ENCODE measurements at places on chromosomes 16 and 17.
A peak's percentile ranks its signal among the peaks of the same experiment; 100 is the strongest.

DNA sequence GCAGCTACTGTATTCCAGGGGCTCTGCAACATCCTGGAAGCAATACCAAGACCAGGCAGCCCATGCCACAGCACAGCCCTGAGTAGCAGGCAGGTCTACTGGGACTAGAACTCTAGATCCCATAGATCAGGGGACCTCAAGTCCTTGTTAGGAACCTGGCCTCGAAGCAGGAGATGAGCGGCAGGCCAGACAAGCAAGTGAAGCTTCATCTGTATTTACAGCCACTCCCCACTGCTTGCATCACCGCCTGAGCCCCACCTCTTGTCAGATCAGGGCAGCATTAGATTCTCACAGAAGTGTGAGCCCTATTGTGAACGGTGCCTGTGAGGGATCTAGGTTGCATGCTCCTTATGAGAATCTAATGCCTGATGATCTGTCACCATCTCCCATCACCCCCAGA is 295.7 kb upstream of the TNRC6C start:
- no peak overlapping the region for H3K27ac ChIP-seq
- H3K4me1 ChIP-seq = no peaks in the 10 kb centered on the region
- H3K4me3 ChIP-seq = no peak overlapping the region

DNA sequence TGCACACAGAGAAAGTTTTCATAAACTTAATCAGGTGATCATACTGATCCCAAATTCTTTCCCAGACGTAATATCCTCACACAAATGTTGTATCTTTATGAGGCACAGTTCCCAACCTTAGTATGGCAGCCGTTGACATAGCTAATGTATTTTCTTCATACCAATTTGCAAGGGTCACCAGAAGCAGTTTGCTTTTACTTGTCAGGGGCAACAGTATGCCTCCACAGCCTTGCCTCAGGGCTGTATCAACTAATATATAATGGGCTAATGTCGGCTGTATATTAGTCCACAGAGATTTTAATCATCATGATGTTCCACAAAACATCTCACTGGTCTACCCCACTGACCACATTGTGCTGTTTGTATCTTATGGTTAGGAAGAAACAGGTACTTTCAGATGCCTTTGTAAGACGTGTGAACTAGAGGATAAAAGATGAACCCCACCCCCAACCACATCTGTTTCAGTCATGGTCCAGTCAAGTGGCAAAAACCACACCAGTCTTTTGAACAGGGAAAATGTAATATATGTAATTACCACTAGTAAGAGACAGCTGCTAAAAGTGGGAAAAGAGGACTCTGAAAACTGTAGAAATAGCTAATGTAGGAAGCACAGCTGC is 55.2 kb downstream of the GAN start:
- no peak overlapping the region for H3K4me3 ChIP-seq
- no peaks in the 10 kb centered on the region for H3K27me3 ChIP-seq
- DNase-seq = no peak
- no peak overlapping the region for H3K27ac ChIP-seq
- H3K4me1 ChIP-seq = no peaks in the 10 kb centered on the region

DNA sequence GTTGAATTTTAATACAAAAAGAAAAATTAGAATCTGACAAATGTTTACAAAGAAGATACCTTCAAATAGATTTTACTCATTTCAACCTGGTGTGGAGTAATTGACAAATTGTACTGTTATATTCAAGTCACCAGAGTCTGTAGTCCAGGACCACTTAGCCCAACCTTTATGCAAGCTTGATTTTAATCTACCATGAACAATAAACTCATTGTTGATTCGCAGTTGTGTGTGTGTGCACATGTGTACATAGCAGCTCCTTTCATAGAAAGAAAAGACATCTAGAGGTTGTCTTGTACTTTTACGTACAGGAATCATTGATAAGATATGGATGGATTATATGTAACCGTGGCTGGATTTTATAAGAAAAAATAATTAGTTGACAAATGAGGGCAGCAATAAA is 20.7 kb upstream of the LRRC37A start:
- no peaks in the 10 kb centered on the region for H3K27me3 ChIP-seq
- H3K27ac ChIP-seq = no peak overlapping the region
- H3K4me1 ChIP-seq = no peaks in the 10 kb centered on the region
- DNase-seq = no peak
- no peak overlapping the region for H3K4me3 ChIP-seq

GRCh38 chr16:67184453-67184994 is 761 bp upstream of the MATCAP1 start:
- H3K4me3 ChIP-seq = peak overlapping the region; percentile 95
- H3K36me3 ChIP-seq = no peaks in the 10 kb centered on the region
- H3K27me3 ChIP-seq = no peaks in the 10 kb centered on the region
- peaks cover 29% of the 10 kb centered on the region for H3K4me1 ChIP-seq
- DNase-seq = no peak
- H3K27ac ChIP-seq = peak overlapping the region; percentile 99

- H3K4me1 ChIP-seq = no peaks in the 10 kb centered on the region
- DNase-seq = no peak
- H3K36me3 ChIP-seq = no peaks in the 10 kb centered on the region
- peaks cover 4% of the 10 kb centered on the region for H3K27me3 ChIP-seq
- H3K27ac ChIP-seq = no peak overlapping the region
Measured at GRCh38 chr17:8877984-8878383, 10.5 kb upstream of the PIK3R6 start.

- no peaks in the 10 kb centered on the region for H3K36me3 ChIP-seq
- H3K27ac ChIP-seq = no peak overlapping the region
- no peaks in the 10 kb centered on the region for H3K27me3 ChIP-seq
- H3K4me1 ChIP-seq = no peaks in the 10 kb centered on the region
- DNase-seq = peak; percentile 26
- H3K4me3 ChIP-seq = no peak overlapping the region
Measured at GRCh38 chr16:49463529-49463928, 89.9 kb downstream of the C16orf78 start.

DNA sequence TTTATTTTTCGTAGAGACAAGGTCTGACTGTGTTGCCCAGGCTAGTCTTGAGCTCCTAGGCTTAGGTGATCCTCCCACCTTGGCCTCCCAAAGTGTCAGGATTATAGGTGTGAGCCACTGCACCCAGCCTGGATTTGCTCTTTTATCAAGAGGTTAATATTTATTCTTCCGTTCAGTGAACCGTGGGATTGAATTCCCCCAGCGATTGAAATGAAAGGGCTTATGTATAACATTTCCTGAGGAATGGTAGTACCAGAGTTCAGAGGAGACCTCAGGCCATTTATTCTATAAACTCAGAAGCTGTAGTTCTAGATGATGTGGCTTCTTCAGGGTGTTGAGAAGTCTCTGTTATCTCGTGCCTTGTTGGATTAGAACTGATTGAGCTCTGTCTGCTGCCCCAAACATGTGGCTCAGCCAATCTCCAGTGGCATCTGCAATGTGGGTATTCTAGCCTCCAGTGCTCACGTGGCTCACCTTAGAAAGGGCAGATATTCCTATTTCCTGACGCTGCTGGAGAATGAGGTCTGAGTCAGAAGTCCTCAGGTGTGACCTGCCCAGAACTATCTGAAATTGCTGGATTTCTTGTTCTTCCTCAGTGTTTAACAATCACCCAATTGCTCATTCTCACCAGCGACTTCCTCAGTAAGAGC is 22.5 kb downstream of the HMOX2 start:
- H3K27me3 ChIP-seq = no peaks in the 10 kb centered on the region
- peaks cover 31% of the 10 kb centered on the region for H3K4me1 ChIP-seq
- no peak overlapping the region for H3K4me3 ChIP-seq
- no peak for DNase-seq
- H3K36me3 ChIP-seq = no peaks in the 10 kb centered on the region

DNA sequence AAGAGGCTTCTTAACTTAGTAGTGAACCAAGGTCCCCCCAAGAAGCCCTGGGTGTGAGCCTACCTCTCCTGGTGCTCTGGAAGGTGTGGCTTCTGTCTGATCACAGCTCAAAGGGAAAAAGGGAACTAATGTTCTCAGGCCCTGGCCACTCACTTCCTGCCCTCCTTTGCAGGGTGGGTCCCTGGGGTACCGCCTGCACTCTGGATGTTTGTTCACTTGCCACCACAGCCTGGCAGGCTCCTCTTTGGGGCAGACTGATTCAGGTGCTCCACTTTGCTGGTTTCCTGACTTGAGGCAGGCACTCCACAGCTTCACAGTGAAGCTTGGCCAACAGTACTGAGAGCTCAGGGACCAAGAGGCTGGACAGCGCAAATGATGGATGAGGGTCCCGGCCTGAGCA is 5.9 kb upstream of the MYO15A start:
- H3K27me3 ChIP-seq = no peaks in the 10 kb centered on the region
- H3K4me1 ChIP-seq = no peaks in the 10 kb centered on the region
- no peak overlapping the region for H3K27ac ChIP-seq

- H3K36me3 ChIP-seq = no peaks in the 10 kb centered on the region
- H3K4me1 ChIP-seq = peaks cover 20% of the 10 kb centered on the region
- DNase-seq = no peak
- H3K4me3 ChIP-seq = no peak overlapping the region
- H3K27ac ChIP-seq = peak overlapping the region; percentile 57
Measured at GRCh38 chr17:17560975-17561374, 30.5 kb downstream of the PEMT start.

GRCh38 chr17:28725660-28726225 is 290 bp downstream of the TLCD1 start:
- H3K4me1 ChIP-seq = peaks cover 39% of the 10 kb centered on the region
- H3K27ac ChIP-seq = no peak overlapping the region
- peaks cover 43% of the 10 kb centered on the region for H3K36me3 ChIP-seq
- DNase-seq = peak; percentile 75
- peak overlapping the region; percentile 80 for H3K4me3 ChIP-seq

- H3K27me3 ChIP-seq = no peaks in the 10 kb centered on the region
- H3K4me1 ChIP-seq = no peaks in the 10 kb centered on the region
- no peak overlapping the region for H3K27ac ChIP-seq
- DNase-seq = no peak
- H3K36me3 ChIP-seq = no peaks in the 10 kb centered on the region
Measured at GRCh38 chr16:12160249-12160648, 183.7 kb downstream of the SNX29 start.

DNA sequence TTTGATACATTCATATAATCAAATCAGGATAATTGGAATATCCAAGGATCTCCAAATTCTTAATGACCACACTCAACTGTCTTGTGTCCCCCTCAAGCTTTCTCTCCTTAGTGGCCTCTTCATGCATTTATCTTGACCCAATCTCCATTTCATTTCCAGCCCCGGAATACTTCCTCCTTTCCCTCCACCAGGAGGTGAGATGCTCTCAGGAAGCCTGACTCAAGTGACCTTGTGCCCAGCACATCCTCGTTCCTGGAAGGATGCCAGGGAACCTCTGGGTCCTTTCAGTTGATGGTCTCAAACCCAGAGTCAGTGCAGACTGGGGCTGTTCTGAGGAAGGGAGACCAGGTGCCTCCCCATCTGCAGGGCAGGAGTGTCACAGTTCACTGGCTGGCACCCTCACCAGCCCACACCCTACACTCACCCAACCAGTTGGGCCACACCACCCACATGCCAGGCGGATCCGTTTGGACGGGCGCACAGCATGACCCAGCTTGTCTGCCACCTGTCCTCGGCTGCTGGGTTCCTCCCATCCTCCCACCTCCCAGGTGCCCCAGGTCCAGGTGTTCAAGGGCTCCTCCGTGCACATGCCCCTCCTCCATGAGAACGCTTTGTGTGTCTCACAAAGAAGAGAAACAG is 14.0 kb upstream of the EMP2 start:
- peaks cover 6% of the 10 kb centered on the region for H3K4me1 ChIP-seq
- H3K27ac ChIP-seq = no peak overlapping the region
- no peaks in the 10 kb centered on the region for H3K27me3 ChIP-seq
- H3K36me3 ChIP-seq = no peaks in the 10 kb centered on the region
- no peak for DNase-seq
- no peak overlapping the region for H3K4me3 ChIP-seq

DNA sequence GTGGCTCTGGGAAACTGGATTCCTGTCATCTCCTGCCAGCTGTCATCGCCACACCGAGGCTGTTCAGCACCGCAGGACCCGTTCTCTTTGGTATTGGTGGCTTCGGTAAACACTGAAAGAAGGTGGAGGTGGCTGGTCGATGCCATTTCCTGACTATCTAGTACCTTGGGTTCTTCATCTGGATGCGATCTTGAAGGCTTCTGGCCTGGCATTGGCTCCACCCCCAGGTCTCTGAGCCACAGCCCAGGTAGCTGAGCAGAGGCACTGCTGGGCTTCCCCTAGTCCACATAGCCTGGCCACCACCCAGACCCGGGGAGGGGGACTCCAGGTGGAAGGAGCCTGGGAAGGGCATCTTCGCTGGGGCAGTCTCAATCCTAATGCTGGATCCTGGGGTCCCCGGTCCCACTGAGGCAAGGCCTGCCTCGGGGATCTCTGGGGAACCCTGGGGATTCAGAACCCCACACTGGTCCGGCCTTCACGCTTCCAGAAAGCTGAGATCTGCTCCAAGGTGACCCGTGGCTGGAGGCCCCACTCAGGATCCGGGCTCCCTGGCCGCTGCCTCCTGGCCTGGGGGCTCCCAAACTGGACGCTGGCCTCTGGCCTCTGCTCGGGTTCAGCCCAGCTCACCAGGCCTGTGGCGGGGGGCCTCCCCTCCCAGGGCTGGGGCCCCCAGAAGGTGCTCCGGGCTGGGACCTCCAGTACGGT is 1.8 kb downstream of the C16orf54 start:
- no peaks in the 10 kb centered on the region for H3K4me1 ChIP-seq
- H3K27me3 ChIP-seq = no peaks in the 10 kb centered on the region
- no peak for DNase-seq
- H3K4me3 ChIP-seq = no peak overlapping the region
- no peak overlapping the region for H3K27ac ChIP-seq

DNA sequence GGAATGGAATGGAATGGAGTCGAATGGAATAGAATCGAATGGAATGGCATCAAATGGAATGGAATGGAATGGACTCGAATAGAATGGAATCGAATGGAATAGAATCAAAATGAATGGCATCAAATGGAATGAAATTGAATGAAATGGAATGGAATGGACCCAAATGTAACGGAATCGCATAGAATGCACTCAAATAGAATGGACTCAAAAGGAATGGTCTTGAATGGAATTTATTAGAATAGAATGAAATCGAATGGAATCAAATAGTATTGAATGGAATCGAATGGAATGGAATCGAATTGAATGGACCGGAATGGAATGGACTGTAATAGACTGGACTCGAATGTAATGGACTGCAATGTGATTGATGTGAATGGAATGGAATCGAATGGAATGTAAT is 501.4 kb upstream of the WSB1 start:
- H3K27me3 ChIP-seq = no peaks in the 10 kb centered on the region
- no peaks in the 10 kb centered on the region for H3K4me1 ChIP-seq
- H3K4me3 ChIP-seq = no peak overlapping the region
- DNase-seq = no peak
- H3K27ac ChIP-seq = no peak overlapping the region

All from psoas muscle (tissue), 8 donors.